BJ (cell line): ENCODE measurements at places on chromosomes 5 and 9. TPM values are rescaled to one million over a fixed set of nuclear protein-coding genes. Genes with fewer than 3 reads are reported as not detected.

CXXC5 gene
- 36.5 and 50.4 TPM in 2 replicates for polyA plus RNA-seq

PCDHA13 gene
- polyA plus RNA-seq = not detected in 2 replicates

TMEFF1 gene
- 0.10 and 0.28 TPM in 2 replicates for polyA plus RNA-seq

CD274 gene
- polyA plus RNA-seq = 3.8 and 4.4 TPM in 2 replicates

FOXD4 gene
- polyA plus RNA-seq = 0.12 and 0.17 TPM in 2 replicates

FAM120A gene
- 71.2 and 89.4 TPM in 2 replicates for polyA plus RNA-seq

ZNF354C gene
- 2.0 and 3.2 TPM in 2 replicates for polyA plus RNA-seq

PCBD2 gene
- polyA plus RNA-seq = 3.3 and 5.6 TPM in 2 replicates

- DNase-seq = no peak
These were observed 151.1 kb downstream of the GLIS3 start for GRCh38 chr9:4148751-4149150.

- DNase-seq = peak; percentile 41
These were observed 20.0 kb upstream of the TEK start for GRCh38 chr9:27088981-27089380.

DNA sequence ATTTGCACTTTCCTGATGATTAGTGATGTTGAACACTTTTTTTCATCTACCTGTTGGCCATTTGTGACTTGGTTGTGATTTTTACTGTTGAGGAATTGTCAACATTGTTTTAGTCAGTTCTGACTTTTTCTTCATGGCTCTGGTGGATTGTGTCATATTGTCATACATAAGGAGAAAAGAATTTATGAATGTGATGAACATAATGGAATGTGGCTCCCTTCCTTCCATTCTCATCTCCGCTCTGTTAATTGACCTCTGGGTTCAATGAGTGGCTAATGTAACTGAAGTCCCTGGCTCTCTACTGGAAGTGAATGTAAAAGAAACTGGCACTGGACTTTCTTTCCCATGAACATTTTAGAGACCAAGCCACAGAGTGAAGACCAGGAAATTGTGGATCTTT lies 49.2 kb downstream of the KIAA1958 start:
- no peak for DNase-seq

DNA sequence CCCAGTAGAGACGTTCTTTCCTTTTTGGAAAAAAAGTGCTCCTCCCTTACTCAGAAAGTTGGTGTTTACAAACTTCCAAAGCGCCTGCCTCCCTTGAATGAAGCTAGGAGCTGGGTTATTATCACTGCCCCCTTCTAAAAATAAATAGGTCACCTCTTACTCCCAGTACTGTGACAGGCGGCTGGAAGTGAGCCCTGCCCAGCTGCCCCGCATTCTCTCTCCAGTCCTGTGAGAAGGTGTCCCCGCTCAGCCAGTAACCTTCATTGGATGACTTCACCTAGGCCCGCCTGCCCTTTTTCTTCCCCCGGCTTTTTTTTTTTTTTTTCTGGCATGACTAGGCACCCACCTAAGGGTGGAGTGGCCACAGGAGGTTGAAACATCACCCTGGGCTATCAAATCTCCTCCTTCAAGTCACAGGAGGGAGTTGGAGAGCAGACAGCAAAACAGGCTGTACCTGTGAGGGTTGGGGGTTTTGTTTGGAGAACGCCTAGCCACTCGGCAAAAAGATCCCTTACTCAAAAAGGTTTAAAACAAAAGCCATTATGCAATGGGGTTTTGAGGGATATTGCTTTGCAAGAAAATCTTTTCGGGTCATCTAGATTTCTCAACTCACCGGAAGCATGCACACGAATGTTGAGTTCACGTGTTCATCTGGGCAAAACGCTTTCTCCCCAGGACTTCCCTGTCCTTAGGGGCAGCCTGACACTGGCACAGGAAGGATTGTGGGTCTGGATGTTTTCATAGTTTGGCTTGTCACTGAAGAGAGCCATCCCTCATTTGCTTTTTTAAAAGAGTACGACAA lies 43.3 kb upstream of the ZNF622 start:
- DNase-seq = no peak

DNA sequence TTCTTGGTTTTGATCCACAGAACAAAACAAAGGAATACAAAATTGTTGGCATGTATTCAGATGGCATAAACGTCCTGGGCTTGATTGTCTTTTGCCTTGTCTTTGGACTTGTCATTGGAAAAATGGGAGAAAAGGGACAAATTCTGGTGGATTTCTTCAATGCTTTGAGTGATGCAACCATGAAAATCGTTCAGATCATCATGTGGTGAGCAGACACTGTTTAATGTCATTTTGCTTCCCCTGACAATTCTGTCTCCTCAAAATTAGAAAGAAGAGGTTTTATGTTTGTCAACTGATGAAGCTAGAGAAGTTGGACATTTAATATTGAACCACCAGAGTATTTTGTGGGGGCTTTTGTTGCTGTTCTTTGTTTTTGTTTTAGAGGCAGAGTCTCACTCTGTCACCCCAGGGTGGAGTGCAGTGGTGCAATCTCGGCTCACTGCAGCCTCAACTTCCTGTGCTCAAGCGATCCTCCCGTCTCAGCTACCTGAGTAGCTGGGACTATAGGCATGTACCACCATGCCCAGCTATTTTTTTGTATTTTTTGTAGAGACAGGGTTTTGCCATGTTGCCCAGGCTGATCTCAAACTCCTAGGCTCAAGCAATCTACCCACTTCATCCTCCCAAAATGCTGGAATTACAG lies 82.0 kb downstream of the SLC1A1 start:
- DNase-seq = no peak

GRCh38 chr5:130126746-130127145 lies 222.5 kb downstream of the CHSY3 start:
- no peak for DNase-seq

DNA sequence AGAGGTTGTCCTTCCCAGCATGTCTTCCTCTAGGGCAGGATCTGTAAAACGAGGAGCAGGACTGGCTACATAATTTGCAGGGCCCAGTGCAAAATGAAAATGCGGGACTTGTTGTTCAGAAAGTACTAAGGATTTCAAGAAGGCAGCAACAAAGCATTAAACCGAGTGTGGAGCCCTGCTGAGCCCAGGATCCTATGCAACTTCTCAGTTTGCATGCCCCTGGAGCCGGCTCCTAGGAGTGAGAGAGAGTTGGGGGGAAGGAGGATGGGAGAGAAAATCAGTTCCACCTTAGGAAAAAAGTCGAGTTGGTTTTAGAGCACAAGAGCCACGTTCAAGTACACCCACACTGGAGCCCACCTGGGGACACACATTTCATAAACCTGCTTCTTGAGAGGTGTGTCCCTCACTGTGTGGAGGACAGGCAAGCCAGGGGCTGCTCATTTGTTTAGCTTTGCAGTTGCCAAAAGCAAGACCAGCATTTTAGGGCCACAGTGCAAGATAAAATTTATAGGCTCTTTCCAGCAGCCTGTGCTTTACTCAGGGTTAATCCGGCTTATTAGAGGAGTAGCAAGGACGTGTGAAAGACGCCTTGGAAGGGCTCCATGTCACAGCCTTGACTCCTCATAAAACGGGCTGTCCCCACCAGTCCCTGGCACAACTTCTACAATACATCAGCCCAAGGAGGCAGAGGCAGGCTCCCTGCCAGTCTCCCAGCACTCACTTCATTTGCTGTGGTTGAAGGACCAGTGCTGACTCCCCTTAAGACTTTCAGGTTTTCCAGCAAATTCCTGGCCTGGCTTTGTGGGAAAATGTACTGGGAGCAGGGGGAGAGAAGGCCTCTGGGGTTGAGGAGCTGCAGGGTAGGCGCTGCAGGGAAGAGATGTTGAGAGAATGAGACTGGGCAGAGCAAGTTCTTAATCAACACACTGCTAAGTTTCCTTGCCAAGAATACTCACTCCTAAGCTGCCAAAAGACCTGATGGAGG lies 159.7 kb upstream of the SEMA6A start:
- no peak for DNase-seq

DNA sequence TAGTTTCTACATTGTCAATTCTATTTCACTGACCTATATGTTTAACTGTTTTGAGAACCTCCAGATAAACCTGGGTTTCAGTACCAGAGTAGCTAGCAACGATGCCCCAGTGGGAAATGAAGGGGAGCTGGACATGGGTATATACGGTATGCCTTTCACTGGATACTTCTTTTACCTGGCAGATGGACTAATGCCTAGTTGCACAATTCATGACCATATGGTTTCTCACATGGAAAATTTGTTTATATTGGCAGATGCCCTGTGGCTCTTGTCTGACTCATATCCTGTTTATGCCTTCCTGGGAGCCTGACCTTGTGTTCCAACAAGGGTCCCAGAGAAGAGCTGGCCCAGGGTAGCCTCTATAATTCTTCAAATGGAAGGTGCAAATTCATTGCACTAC lies 144.1 kb downstream of the MAT2B start:
- no peak for DNase-seq

DNA sequence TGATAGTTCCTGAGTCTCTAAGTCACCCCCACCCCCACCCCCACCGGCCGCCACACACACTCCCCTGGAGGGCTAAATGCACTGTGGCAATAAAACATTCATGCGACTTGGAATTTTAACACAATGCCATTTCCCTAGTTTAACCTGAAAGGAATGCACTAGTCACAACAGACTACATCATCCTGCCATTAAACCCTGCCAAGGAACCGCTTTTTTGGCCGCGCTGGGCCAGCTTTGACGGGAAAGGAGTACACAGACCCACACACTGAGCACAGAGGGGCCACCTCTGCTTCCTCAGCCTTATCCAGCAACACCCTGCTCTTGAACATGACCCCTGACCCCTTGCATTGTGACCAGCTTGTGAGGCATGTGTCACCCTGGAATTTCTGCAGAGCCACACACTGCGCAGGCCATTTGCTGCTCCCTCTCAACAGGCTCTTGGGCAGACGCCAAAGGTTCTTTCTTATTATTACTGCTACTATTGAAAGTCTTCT lies 165.3 kb downstream of the BNC2 start:
- DNase-seq = peak; percentile 96

- no peak for DNase-seq
These were observed 13.3 kb downstream of the PKD2L2 start for GRCh38 chr5:137902408-137903133.

DNA sequence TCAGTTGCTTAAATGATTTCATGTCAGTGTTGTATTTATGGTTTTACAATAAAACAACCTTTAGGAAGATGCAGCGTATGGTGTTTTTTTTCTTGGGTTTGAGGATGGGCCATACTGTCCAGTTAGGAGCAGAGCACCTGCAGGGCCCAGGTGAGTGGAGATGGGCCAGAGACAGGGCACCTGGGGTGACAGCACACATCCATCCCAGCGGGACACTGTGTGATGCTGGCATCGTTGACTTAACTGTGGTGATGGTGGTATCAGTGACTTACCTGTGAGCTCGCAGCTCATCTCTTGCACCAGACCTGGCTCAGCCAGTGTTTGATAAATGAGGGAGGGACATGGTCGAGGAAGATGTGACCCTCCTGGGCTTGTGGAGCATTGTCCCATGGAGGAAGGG lies 21.6 kb downstream of the AMBP start:
- DNase-seq = no peak

GRCh38 chr9:133670466-133670865 lies 34.3 kb downstream of the DBH start:
- DNase-seq = no peak

GRCh38 chr9:91376239-91376638 lies 14.5 kb upstream of the AUH start:
- DNase-seq = no peak

- no peak for DNase-seq
These were observed 967.2 kb downstream of the TLE4 start for GRCh38 chr9:80538976-80539375.

- no peak for DNase-seq
These were observed 213.9 kb downstream of the GABBR2 start for GRCh38 chr9:98494852-98495251.

DNA sequence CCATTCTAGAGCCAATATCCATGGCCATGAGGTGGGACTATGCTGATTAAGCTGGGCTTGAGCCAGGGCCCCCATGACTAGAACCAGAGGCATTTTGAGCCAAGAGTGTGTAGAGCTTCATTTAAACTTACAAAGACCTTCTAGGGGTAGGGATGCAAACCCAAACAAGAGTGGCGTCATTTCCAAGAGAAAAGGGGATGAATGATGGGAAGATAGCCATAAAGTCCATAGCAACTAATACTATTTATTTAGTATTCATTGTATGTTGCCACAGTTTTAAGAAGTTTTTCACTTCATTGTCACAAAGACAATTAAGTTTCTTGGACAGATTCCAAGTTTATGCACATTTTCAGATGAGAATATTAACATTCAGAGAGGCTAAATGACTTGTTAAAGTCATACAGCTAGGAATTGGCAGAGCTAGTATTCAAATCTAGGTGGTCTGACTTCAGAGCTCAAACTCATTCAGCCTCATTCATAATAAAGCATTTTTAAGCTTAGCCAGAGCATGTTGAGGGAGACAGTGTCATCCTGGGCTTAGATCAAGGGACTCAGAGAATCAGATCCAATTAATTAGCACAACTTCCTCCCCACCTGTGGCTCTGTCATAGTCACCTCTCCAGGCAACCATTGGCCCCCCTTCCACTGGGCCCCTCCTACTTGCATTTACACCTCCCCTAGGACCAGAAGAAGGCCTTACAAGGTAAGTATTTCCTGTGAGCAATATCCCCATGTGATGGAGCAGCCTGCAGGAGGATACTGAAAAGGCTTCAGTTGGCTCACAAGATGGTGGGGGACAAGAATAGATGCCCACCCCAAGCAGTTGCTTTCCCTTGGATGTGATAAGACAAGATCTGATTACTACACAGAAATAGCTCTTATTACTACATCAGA lies 95.0 kb upstream of the PCSK1 start:
- no peak for DNase-seq

- no peak for DNase-seq
These were observed 37.7 kb downstream of the ARRDC3 start for GRCh38 chr5:91345461-91345860.

- no peak for DNase-seq
These were observed 74.3 kb downstream of the LRSAM1 start for GRCh38 chr9:127525401-127526188.

DNA sequence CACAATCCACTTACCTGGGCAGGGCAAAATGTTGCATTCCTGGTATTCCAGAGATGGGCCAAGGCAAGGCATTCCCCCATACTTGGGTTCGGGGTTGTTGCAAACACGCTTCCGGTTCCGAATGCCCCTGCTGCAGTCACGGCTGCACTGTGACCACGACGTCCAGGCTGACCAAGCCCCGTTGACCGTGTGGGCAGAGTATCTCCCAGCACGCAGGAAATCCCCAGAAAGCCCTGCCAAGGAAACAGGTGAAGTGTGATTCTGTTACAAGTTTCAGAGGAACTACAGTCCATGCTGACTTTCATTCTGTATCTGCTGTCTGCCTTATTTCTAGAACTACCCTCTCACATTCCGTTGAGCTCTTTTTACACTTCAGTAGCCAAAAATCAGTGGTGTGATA lies 483.0 kb downstream of the SEMA5A start:
- DNase-seq = no peak

DNA sequence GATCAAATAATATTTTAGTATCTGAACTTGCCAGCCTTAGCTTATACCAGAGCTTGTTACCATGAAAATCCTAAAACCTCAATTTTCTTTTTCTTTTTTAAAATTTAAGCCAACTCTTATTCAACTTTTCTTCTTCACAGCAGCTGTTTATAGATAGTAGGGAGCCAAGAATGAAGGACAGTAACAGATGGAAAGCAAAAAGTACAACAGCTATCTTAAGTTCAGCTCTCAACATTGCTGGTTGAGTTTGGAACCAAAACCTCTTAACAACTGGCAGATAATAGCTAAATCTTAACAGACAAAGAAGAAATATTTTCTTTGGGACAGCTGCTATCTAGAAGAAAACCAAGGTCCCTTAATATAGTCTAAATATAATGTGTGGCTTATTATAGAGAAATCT lies 74.7 kb downstream of the PJA2 start:
- no peak for DNase-seq
